ENCODE measurements at places on chromosomes 6 and 20. TPM values are rescaled to one million over a fixed set of nuclear protein-coding genes. Genes with fewer than 3 reads are reported as not detected.

GRCh38 chr6:761997-762396, 69.1 kb upstream of the EXOC2 start:
- DNase-seq: no peak

- DNase-seq: no peak
Observed at GRCh38 chr6:20202324-20202658, 10.0 kb downstream of the MBOAT1 start.

DNA sequence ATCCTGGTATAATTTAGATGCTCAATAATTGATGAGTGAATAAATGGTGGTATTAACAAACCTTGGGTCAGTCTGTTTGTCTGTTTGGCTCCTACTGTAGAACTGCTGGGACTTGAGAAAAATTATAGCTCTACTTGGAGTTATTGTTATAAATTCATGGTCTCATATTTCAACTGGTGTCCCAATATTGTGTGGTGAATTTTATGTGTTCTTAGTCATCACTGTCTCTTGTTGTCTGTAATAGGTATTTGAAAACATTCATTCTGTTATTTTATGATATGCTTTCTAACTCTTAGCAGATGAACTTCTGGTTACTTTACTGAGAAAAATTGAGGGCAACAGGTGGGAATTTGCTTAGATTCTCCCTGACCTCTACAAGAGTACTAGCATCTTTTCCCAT, 221.4 kb downstream of the CDKAL1 start:
- DNase-seq: no peak

DNA sequence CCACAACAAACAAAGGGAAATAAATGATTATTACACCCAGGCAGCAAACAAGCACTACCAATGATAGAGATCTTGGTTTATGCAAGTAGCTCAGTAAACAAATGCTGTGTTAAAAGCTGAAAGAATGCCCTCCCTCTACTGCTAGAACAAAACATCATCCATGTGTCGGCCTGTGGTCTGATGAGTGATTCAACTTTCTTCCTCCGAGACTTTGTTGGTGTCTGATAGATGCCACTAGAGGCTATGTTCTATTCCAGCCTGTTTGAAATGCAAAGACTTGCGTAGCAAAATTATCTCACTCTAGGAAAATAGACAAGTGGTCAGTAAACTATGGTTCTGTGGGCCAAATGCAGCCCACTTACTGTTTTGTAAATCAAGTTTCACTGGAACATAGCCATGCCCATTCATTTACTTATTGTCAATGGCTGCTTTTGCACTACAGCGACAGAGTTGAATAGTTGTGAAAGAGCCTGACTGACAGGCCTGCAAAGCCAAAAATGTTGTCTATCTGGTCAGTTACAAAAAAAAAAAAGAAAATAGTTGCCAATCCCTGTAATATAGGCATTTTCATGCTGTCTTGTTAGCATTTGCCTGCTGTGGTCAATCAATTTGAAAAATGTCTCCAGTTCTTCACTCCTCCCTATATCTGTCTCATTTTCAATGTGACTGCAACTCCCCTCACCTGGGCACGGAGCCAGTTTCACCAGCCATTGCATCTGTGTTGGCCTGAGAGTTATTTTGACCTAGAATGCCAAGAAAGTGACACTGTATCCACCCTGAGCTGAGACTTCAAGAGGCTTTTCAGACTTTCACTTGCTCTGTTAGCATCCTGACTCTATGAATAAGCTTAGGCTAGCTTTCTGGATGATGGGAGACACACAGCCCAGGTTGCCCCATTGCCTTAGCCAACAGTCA, 544.6 kb upstream of the BTBD3 start:
- peak; percentile 30 for DNase-seq

GRCh38 chr6:34143196-34143883, 2.5 kb downstream of the GRM4 start:
- no peak for DNase-seq

GRCh38 chr20:24470746-24471582, 1.5 kb downstream of the SYNDIG1 start:
- DNase-seq: peak; percentile 36

DNA sequence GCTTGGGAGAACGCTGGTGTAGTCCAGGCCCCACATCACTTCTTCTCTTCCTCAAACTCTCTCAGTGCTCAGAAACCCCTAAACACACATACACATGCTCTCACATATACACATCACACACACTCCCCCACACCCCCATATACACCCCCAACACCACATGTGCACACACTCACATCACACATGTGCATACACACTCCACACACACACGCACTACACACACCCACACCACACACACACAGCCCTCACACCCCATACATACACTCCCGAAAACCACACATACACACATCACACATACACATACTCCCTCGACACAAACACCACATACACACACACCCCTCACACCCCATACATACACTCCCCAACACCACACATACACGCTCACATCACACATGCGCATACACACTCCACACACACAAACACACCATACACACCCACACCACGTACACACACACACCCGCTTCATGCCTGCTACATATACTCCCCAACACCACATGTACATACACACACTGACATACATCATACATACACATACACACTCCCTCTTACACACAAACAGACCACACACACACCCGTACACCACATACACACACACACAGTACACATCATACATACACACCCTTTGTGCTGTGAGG, 110.3 kb upstream of the TMEM170B start:
- no peak for DNase-seq

- DNase-seq: peak; percentile 36
Observed at GRCh38 chr6:44630125-44631028, 242.9 kb downstream of the CDC5L start.

- DNase-seq: peak; percentile 61
Observed at GRCh38 chr6:4313044-4313686, 177.8 kb upstream of the ECI2 start.

The KIFC1 gene
- total RNA-seq: 1.9 TPM

The TRERF1 gene
- 1.2 TPM for total RNA-seq

The OSBPL2 gene
- total RNA-seq: 41.2 TPM

The DACT2 gene
- 1.7 TPM for total RNA-seq

The ADGRF5 gene
- total RNA-seq: 37.4 TPM
